ENCODE measurements at places on chromosomes 4 and X.

DNA sequence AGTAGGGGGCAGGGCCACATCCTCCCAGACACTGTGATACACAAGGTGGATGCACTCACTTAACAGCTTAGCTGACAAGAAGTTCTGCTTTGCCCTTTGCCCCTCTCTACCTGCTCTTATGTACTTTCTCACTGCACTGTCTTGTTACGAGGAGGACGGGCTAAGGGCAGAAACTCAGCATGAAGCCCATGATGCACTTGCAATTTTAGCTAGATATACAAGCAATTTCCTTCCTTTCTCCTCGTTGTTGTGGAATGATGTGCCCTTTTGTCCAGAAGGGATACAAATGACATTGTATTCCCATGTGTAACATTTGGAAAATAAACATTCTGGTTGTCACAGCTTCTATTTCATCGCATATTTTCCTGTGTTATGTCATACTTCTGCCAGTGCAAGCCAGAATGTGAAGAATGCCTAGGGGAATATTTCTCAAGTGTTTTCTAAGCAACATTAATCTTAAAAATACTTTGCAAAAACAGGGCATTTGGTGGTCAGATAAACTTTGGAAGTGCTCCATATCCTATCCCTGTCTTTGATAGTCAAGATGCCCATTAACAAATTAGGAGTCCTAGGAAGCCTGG is 47.2 kb downstream of the MAOA start:
- peaks cover 6% of the 10 kb centered on the region for H3K27me3 ChIP-seq
- H3K27ac ChIP-seq = no peak overlapping the region
- H3K4me3 ChIP-seq = no peak overlapping the region
- no peak for ATAC-seq
- no peaks in the 10 kb centered on the region for H3K4me1 ChIP-seq

GRCh38 chr4:143294710-143295275 is 41.9 kb upstream of the GAB1 start:
- no peak overlapping the region for H3K4me3 ChIP-seq
- H3K27me3 ChIP-seq = no peaks in the 10 kb centered on the region
- no peaks in the 10 kb centered on the region for H3K4me1 ChIP-seq

- H3K36me3 ChIP-seq = no peaks in the 10 kb centered on the region
- no peak overlapping the region for H3K27ac ChIP-seq
- no peak for ATAC-seq
- no peaks in the 10 kb centered on the region for H3K4me1 ChIP-seq
Measured at GRCh38 chrX:44731160-44731559, 112.7 kb upstream of the DUSP21 start.

DNA sequence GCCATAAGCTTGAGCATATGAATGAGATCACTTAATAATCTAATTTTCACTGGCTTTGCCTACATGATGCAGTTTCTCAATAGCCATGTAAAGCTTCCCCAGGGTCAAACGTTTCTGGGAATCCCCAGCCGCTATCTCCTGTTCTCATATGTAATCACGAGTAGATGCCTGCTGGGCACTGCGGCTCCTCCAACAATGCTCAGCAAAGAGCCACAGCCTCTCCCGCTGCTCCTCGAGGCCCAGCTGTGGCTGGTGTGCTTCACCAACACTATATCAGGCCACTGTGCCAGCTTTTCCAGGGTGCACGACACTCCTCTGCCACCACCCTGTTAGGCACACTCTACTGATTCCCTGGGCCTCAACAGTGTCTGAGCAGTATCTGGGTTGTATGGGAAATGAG is 78.3 kb upstream of the RASGEF1B start:
- H3K4me1 ChIP-seq = peaks cover 26% of the 10 kb centered on the region
- H3K4me3 ChIP-seq = no peak overlapping the region
- ATAC-seq = no peak
- H3K27me3 ChIP-seq = no peaks in the 10 kb centered on the region
- no peak overlapping the region for H3K27ac ChIP-seq

DNA sequence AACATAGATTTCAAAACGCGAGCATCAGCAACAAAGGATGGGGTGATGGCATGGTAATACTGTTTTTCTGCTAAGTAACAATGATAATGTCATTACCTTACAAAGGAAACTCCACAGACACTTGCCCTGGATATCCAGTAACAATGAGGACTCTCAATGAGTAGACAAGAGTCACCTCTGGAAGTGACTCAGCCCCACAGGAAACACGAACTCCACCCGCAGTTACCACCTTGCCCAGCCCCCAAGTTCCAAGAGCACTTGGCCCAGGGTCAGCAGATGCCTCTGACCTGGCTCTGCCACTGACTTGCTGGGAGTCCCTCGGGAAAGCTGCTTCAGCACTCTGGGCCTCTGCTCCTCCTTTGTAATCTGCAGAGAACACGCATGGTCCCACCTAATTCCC is 110.3 kb upstream of the MAP3K15 start:
- H3K27ac ChIP-seq = peak overlapping the region; percentile 35
- no peaks in the 10 kb centered on the region for H3K27me3 ChIP-seq
- H3K4me3 ChIP-seq = no peak overlapping the region
- H3K4me1 ChIP-seq = peaks cover 30% of the 10 kb centered on the region
- H3K36me3 ChIP-seq = peaks cover 28% of the 10 kb centered on the region
- ATAC-seq = no peak

DNA sequence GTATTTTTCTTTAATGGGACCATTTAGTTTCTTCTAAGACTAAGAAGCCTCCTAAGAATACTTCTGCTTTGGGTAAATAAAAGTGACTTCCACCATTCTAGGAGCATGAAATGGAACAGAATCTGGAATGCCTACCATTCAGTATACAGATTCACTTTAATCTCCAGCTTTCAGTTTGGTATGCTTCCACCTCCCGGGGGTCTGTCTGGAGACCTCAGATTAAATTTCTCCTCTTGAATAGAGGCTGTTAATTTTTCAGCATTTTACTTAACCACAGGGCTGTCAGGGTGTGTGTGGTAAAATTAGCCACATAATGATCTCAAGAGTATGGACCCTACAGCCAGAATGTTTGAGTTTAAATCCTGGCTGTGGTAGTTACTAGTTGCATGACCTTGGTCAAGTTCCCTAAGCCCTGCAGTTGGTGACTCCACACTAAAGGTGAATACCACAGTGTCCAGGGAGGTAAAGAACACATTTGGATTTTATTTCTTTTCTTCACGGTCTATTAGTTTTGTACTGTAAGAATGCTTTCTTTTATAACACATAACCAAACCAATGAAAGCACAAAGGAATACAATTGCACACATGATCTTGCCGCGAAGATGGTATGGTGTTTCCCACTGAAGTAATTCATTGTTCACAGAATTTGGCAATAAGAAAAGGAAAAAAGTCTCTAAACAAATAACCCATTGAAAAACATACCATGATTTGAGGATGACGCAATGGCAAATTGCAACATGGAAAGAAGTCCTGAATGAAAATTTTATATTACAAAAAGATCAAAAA is 37.3 kb upstream of the TRIM2 start:
- H3K4me1 ChIP-seq = no peaks in the 10 kb centered on the region
- H3K27me3 ChIP-seq = peaks cover 60% of the 10 kb centered on the region
- H3K4me3 ChIP-seq = no peak overlapping the region
- no peak overlapping the region for H3K27ac ChIP-seq
- no peak for ATAC-seq

- ATAC-seq = peak; percentile 48
- no peaks in the 10 kb centered on the region for H3K27me3 ChIP-seq
- peak overlapping the region; percentile 71 for H3K27ac ChIP-seq
- no peaks in the 10 kb centered on the region for H3K36me3 ChIP-seq
Measured at GRCh38 chrX:19912-20571, 261.1 kb upstream of the PLCXD1 start.

DNA sequence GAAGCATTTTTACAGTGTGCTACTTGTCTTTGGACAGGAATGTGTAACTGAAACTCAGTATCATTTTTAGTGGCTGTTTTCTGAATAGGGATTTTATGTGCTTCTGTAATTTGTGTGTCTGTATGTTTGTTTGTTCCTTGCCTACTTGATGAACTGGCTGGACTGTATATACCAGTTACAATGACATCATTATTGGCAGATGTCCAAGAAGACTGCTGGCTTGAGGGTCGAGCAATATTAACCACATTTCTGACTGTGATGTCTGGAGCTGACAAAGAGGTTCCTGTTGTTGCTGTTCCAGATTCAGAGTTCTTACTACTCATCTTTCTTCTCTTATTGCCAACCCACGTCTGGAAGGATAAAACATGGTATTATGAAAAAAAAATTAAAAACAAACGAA is 33.0 kb downstream of the HDX start:
- no peak for ATAC-seq
- no peak overlapping the region for H3K27ac ChIP-seq
- H3K4me1 ChIP-seq = no peaks in the 10 kb centered on the region
- H3K36me3 ChIP-seq = peaks cover 3% of the 10 kb centered on the region

DNA sequence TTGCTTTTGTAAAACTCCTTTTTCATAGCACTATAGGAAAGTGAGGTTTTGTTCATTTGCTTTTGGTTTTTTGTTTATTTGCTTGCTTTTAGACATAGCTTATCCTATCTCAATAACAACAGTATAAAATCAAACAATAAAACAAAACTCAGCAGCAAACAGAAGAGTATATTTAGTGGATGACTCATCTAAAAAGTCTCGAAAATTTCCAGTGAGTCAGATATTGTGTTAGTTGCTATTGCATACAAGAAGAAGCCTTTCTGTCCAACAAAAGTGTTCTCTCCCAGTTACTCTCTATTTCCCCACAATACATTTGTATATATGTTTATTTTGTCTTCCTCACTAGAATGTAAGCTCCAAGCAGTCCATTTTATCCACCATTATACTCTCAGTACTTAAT is 36.0 kb upstream of the NPNT start:
- no peak overlapping the region for H3K4me3 ChIP-seq
- peaks cover 42% of the 10 kb centered on the region for H3K36me3 ChIP-seq
- no peaks in the 10 kb centered on the region for H3K27me3 ChIP-seq
- no peak for ATAC-seq

DNA sequence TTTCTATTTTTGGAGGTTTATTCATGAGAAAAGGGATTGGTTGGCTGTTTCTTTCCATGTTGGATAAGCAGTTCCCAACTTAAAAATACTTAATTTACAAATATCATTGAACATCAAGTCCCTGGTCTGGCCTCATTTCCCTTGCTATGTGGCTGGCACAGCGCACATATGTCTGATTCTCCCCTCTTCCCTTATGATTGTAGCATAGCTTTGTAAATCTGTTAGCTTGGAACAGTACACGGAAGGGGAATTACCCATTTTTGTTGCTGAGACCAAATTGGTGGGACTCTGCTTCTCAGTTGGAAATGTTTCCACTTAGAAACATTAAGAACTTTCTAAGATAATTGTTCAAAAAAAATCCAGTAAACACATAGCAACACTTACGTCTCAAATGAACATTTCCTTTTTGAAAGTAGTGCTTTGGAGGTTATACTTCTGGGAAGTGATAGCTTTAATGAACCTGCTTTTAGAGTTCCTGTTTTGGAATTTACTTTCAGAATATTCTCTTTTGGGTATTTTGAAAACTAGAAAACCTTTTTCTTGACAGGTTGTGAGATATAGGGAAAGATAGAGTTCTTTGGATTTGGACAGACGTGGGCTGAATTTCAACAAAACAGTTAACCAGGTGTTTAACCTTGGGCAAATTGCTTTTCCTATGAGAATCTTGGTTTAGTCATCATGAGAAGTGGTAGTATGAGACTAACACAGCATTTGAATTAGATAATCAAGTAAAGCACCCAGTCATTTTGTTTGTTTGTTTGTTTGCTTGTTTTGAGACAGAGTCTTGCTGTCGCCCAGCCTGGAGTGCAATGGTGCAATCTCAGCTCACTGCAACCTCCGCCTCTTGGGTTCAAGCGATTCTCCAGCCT is 47.3 kb downstream of the STIM2 start:
- H3K36me3 ChIP-seq = peaks cover 6% of the 10 kb centered on the region
- ATAC-seq = no peak
- H3K4me1 ChIP-seq = peaks cover 70% of the 10 kb centered on the region
- no peak overlapping the region for H3K4me3 ChIP-seq
- peak overlapping the region; percentile 37 for H3K27ac ChIP-seq

GRCh38 chr4:184459413-184459812 is 14.9 kb downstream of the IRF2 start:
- H3K36me3 ChIP-seq = peaks cover 38% of the 10 kb centered on the region
- H3K4me3 ChIP-seq = no peak overlapping the region
- peak overlapping the region; percentile 70 for H3K27ac ChIP-seq
- H3K27me3 ChIP-seq = no peaks in the 10 kb centered on the region
- peaks cover 83% of the 10 kb centered on the region for H3K4me1 ChIP-seq

DNA sequence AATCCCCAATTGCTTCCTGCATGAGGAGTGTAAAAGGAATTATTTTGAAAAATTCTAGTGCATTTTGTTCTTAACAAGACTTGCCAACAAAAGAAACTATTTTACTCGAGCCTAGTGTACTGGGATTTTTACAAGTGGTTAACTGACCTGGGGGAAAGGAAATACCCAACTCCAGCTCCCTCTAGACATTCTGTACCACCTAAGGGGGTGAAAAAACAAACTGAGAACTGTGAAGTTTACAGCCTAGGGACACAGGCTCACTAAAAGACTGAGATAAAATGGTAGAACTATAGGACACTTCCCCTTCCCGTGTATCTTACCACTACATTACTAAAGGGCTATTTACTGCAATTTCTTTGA is 2.6 kb upstream of the ADH5 start:
- H3K4me3 ChIP-seq = no peak overlapping the region
- ATAC-seq = no peak
- H3K27ac ChIP-seq = no peak overlapping the region

DNA sequence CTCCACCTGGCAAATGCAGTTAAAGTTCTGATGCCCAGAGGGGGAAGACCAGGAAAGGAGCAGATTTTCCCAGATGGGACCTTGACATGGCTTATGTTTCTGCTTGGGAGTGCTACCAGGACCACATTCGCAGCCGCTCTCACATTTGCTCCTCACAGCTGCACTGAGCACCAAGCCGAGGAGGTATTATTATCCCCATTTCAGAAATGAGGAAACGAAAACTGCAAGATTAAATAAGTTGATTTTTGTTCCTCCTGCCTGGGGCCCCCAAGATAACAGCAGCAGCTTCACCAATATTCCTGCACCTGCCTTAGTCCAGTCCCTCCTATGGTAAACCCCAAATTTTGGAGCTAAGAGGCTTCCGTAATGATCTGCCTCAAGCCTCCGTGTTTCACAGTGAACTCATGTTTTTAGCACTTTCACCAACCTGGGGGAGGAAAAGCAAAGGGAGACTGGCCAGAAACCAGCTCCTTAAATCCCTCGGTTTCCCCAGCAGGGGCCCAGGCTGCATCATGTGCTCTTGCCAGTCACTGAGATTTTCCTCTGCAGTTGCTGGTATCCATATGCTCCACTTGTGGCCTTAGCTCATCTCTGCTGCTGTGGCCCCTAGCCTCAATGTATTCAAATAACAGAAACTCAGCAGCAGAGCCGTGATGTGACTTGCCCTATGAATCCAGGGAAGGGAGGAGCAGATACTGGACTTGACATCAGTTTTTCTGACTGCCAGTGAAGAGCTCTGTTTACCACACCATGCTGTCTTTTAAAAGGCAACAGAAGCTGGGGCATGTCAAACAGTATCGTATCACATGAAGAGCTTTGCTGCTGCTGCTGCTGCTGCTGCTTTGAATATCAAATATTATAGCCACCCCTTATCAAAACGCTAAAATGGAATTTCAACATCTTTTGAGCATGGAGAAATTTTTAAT is 95.5 kb upstream of the KLHL13 start:
- peak; percentile 75 for ATAC-seq
- H3K36me3 ChIP-seq = no peaks in the 10 kb centered on the region
- H3K27me3 ChIP-seq = no peaks in the 10 kb centered on the region
- H3K27ac ChIP-seq = peak overlapping the region; percentile 32
- H3K4me3 ChIP-seq = peak overlapping the region; percentile 36

All from stimulated activated memory B cell treated with anti-CD40 and anti-IgM and Interleukin-4, amounts not matched to agents 10 μg/mL and 1 μg/mL and 100 μg/mL, for 72 hours (primary cell).